ENCODE measurements at places on chromosomes 4 and X.
A peak's percentile ranks its signal among the peaks of the same experiment; 100 is the strongest.

DNA sequence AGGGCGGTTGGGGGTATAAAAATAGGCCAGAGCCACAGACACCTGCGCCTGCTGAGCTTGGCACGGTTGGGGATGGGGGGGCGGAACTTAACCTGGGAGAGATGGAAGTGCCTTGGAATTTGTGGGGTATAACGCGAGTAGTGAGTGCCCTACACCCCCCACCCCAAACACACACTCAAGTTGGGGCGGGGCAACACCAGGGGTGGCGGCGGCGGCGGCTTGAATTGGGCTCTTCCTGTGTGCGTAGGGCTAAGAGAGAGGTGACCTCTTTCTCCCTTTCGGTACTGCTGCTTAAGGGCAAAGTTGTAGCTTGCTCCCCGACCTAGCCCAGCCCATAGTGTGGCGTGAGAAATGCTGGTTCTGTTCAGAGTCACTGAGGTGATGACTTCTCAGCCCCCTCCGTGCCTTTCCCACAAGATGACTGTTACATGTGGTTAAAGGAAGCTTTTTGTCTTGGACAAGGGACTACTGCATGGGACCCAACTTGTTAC is 839 bp downstream of the STK26 start:
- DNase-seq: peak; percentile 8

GRCh38 chr4:153153339-153153871 is 50.8 kb upstream of the TRIM2 start:
- DNase-seq: peak; percentile 31

DNA sequence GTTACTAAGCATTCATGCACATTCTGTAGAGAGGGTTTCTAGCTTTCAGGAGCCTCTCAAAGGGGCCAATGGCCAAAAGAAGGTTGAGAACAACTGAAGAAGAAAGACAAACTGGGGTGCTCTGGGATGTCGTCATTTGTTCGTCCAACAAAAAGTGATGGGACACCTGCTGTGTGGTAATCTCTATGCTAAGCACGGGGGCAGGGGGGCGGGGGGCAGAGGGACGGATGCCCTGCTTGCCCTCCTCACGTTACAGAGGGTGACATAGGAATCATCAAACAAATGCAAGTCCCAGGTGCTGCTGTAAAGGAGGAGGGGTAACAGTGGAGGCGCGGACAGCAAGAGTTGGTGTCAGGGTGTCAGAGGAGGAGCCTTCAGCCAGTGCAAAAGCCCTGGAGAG is 12.8 kb upstream of the CRMP1 start:
- DNase-seq: no peak

GRCh38 chr4:74395633-74396032 is 30.7 kb downstream of the EREG start:
- no peak for DNase-seq

GRCh38 chrX:27591938-27592337 is 1.8 kb downstream of the DCAF8L2 start:
- no peak for DNase-seq

DNA sequence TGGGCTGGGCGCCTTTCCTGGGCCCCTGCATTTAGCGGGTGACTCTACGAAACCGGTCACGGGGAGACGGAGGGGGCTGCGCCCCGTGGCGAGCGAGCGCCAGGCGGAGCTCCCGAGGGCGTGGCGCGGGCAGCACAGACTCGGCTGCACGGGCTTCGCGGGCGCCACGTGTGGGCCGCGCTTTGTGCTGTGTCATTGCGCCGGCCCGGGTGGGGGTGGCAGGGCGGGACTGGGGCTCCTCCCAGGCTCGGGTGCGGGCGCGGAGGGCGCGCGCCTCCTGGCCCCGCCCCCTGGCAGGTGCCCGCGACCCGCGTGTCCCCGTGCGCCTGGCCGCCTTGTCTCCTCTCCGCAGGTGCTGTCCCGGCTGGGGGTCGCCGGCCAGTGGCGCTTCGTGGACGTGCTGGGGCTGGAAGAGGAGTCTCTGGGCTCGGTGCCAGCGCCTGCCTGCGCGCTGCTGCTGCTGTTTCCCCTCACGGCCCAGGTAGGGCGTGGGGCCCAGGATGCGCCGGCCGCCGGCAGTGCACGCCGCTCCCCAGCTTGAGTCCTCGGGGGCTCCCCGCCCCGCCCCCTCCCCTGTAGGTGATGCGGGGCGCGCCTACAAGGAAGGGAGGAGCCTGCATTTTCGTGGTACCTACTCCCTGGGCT is 651 bp downstream of the UCHL1 start:
- no peak for DNase-seq

- no peak for DNase-seq
Measured at GRCh38 chr4:41406113-41406516, 131.8 kb upstream of the LIMCH1 start.

DNA sequence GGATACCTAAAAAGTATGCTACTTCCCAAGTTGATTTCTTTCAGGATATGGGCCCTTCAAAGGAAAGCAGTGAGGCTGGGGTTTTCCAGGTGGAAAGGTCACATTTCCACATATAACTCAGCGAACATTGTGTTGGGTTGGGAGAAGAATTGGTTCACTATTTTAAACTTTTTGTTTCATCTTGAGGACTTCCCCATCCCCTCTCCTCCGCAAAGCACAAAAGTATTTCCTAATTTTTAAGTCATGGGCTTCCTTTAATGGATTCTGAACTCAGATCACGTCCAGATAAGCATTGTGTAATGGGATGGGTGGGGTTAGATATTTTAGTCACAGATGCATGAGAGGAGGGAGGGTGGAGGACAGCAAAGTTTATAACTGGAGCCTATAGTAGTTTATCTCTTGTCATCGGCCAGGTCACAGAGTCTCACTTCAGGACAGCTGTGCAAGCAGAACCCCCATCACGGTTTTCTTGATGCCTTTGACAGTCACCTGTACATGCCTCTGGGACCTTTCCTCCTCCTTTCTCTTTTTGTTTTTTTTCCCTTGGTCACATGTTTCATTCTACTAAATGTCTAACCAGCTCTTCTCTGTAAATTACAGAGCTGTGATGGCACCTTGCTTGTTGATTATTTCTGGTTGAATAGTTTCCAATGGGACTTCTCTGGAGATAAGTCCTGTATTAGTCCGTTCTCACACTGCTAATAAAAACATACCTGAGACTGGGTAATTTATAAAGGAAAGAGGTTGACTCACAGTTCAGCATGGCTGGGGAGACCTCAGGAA is 115.4 kb downstream of the PTTG2 start:
- DNase-seq: no peak

- no peak for DNase-seq
Measured at GRCh38 chr4:135775909-135776308, 1574.3 kb upstream of the PABPC4L start.

GRCh38 chrX:148915474-148915873 is 415.1 kb downstream of the AFF2 start:
- no peak for DNase-seq

DNA sequence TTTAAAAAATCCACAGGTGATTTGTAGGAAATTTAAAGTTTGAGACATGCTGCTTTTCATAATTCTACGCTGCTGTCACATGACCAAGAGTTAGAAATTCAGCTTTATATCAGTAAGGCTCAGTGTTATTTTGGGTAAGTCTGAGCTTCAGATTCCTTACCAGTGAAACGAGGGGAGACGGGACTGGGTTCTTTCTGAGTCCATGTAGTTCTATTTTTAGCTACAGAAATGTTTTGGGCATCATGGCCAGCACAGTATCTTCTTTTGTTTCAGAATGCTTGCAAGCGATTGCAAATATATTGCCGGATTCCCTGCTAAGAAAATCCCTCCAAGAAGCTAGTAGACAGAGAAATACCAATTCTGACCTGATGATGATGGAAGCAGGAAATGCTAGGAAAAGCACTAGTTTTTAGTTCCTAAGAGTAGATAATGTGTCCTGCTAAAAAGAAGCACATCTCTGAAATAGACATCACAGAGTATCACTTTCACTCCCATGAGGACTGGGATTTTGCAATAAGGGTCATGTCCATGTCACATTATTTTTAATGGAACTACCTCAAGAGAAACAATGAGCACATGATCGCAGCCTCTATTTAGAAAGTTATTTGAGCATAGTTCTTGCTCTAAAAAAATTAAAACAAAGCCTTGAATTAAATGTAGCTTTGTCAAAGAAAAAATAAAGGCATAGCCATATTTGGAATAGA is 10.9 kb downstream of the ATP1B4 start:
- no peak for DNase-seq

- DNase-seq: no peak
Measured at GRCh38 chrX:14676431-14676830, 147.1 kb downstream of the GLRA2 start.

DNA sequence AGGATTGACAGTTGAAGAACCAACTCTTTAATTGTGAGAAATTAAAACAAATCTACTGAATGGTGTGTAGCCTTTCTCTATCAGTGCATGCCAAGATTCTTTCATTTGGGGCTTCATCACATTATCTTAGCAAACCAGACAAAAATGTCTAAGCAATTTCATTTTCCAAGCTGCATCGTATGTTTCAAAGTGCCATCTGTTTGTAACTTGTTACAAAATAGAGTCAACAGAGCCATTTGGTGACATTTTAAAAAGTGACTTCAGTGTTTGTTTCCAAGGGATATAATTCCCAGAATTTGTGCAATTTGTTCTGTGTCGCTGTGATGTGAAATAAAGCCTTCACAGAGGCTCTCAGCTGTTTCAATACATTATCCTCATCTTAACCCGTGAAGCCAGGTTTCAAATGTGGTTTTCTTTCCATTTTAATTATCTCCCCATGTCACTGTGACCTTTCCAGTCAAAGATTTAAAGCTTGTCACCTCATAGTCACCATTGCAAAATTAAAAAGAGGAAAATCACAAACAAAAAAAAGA is 46.0 kb upstream of the C1QTNF7 start:
- DNase-seq: no peak

DNA sequence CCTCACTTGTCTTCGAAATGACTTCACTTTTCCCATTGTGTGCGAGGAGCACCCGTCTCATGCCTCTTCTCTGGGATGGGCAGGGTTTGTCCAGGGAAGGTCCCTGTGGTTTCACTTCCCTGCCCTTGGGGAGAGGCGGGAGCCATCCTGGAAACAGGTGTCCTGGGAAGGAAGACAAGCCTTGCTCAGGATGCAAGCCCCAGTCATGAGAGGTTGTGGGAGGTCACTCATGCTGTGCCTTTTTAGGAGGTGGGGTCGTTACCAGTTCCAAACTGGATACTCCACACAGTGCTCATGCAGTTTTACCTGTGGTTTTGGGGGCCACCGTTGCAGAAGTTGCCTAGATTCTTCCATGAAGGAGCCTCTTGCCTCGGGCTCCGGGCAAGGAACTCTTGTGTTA is 3.8 kb downstream of the RGS12 start:
- DNase-seq: no peak

DNA sequence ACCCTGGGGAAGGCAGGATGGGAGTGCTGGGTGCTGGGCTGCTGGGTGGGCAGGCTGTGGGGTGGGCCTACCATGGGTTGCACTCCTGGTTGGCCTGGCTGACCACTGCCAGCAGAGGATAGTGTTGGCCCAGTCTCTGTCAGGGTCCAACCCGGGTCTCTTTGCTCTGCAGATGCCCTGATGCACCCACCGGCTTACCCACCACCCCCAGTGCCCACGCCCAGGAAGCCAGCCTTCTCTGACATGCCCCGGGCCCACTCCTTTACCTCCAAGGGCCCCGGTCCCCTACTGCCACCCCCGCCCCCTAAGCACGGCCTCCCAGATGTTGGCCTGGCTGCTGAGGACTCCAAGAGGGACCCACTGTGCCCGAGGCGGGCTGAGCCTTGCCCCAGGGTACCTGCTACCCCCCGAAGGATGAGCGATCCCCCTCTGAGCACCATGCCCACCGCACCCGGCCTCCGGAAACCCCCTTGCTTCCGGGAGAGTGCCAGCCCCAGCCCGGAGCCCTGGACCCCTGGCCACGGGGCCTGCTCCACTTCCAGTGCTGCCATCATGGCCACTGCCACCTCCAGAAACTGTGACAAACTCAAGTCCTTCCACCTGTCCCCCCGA is 14.2 kb upstream of the ADD1 start:
- DNase-seq: no peak

DNA sequence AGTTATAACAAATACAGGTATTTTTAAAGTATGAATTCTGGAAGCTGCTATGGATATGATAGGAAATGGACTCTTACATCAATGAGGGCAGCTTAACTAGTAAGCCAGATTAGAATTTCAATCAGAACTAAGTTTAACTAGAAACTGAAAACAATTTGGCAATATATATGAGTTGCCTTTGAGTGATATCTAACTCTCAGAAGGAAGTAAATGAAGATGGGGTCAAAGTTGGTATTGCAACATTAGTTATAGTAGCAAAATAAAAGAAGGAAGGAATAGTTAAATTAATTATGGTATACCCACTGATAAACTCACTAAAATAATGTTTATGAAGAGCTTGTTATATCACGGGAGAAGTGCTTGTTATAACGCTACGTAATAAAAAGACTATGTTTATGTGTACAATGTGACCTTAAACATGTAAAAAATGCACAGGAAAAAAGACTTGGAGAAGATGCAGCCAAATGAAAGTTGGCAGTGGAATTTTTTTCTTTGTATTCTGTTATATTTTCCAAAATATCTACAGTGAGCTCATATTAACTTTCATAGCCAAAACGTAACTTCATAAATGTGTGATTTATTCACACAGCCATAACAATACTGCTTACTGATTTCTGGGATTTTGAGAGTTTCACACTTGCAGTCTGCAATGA is 34.5 kb downstream of the PHKA2 start:
- DNase-seq: no peak

DNA sequence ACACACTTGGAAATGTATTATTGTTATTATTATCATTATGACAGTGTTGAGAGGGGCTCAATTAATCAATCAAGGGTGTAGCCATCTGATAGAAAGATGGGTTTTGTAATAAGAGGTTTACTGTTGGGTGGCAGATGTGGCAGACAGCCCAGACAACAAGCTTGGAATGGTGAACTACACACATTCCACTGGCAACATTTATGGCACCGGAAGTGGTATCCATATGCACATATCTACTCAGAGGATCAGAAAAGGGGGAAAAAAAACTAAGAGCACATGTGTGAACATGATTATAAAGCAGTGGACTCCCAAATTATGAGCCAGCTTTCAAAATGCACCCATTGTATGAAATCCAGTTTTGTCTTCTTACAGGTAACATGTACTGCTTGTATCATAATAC is 125.9 kb upstream of the ARX start:
- DNase-seq: no peak

- DNase-seq: no peak
Measured at GRCh38 chr4:175071123-175071522, 153.0 kb downstream of the ADAM29 start.

DNA sequence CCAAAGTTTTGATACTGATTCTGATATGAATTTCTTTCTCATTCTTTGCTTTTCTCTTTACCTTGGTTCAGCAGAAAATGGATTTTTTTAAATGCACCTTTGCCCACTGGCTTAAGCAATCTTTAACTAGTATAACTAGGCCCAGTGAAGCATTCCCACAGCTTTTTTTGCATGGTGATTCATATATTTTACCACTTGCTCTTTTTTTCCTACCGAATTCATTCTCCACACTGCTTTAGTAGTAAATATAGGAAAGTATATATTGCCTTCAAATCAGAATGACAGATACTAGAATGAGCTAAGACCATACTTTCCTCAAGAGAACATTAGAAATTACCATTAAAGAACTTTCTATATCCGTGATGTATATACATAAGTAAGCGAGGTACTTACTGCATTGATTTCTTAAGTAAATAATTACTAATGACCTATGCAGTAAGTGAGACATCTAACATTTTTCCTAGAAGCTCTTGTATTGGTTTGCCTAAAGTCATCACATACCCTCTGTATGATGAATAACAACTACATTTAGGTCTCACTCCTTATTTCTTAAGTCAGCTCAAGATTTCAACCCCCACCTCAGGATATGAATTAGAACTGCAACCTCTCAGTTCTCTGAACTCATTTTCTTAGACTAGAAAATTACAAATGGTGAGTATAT is 44.2 kb downstream of the SLC4A4 start:
- DNase-seq: no peak

- no peak for DNase-seq
Measured at GRCh38 chr4:69754926-69755580, 5.4 kb downstream of the SULT1B1 start.
